ENCODE measurements at places on chromosomes 7 and 10.

DNA sequence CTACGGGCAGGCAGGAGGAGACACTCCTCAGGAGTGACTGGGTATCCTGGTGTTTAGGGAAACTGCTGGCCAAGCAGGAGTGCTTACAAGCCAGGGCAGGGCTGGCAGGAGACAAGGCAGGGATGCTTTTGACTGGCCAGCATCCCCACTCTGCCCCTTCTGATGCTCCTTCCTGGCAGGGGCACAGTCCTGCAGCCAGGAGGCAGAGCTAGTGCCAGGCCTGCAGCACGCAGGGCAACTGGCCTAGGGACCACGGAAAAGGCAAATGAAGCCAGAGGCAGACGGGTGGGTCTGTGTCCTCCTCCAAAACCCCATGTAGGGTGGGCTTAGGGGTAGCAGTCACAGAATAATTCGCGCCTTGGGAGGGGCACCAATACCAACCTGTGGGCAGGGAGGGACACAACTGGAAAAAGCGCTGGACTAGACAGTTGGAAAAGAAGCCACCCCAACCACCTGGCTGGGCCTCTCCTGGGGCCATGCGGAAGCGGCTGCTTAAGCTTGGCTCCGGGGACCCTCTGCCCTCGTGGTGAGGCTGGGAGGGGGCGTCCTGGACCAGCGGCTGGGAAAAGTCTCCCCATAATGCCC, 4.8 kb downstream of the IMPDH1 start:
- no peak for DNase-seq

DNA sequence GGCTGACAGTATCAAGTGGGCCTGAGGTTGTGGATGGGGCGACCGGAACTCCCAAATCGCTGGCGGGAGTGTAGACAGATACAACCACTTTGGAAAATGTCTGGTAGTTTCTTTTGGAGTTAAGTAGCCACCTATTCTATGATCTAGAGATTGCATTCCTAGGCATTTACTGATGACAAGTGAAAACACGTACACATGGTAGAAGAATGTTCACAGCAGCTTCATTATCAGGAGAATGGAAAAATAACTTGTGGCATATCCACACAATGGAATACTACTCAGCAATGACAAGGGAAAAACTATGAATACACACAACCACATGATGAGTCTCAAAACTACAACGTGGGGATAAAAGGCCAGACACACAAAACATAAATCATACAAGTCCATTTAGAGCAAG, 146.0 kb downstream of the MYOF start:
- no peak for DNase-seq

GRCh38 chr7:91156316-91157185, 107.7 kb upstream of the FZD1 start:
- DNase-seq: no peak

DNA sequence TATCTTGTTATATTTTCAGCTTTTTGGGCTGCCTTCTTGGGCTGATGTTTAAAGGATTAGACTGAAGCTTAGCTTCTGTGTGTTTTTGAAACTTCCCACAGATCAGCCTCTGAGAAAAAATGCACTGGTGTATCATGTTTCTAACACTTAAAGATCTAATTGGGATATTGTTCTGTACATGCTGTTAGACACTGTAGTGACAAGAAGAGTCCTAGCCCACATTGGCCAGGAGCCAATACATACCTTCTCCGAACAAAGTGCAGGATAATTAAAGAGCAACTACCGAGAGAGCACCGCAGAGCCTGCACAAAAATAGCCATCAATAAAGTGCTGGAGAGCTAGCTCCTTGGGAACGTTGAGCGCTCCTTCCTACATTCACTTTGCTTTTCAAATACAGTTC, 289.4 kb upstream of the SP8 start:
- no peak for DNase-seq

DNA sequence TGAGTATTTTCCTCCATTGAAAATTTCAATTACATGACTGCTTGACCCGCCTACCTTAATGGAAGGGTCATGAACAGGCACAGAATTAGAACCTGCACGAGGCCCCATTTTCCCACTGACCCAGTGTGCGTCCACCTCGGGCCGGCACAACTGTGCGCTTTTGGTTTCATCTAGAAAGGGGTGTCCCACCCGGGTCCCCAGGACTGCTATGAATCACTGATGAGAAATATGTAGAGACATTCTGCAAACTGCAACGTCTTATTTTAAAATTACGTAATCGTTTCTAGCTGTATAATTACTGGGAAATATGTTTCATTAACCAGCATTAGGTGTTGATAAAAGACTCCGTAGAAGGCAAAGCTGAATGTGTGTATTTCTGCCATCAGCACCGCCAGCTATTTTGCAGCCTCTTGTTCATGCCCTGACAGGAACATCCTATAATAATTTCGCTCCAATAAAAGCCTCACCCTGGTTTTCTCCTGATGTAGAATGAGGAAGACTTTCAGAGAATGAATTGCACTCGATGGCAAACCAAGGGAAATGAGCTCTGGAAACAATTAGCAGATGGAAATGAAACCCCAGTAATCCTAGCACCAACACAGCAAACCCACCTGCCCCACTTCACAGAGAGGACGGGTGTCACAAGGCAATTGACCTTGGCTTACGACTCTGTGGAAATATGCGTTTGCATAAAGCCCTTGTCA, 562.1 kb downstream of the DNAJB6 start:
- DNase-seq: peak; percentile 14

DNA sequence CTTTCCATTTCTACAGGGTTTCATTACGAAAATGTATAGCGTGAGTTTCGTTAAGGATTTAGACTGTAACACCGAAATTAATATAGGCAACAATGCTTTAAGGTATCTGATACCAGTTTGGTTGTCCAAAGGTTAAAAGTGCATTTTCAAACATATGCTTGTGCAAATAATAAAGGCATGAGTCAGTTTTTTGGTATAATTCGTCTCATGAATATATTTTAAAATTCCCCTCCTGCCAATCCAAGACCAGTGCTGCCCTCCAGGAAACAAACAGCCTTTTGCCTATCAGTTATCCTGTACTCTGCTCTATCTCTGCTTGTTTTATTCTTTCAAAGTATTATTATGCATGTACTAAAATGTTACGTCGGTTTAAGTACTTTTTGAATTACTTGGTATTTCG, 2.0 kb downstream of the LCOR start:
- DNase-seq: no peak

DNA sequence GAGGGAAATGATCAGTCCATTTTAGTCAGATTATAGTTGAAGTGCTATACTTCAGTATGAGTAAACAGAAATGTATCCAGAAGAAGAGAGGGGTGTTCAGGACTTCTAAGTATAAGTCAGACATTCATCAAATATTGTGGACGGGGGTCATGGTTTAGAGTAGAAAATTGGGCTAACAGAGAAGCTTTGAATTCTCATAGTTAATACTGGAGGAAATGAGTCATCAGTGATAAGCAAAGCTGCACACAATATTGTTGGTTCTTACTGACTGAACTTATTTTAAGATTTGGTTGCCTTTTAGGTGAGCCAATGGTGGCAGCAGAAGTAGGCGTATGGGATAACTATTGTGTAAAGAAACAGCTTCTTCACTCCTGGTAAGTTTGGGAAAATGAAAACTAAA, 1.7 kb upstream of the SUMF2 start:
- DNase-seq: peak; percentile 4

DNA sequence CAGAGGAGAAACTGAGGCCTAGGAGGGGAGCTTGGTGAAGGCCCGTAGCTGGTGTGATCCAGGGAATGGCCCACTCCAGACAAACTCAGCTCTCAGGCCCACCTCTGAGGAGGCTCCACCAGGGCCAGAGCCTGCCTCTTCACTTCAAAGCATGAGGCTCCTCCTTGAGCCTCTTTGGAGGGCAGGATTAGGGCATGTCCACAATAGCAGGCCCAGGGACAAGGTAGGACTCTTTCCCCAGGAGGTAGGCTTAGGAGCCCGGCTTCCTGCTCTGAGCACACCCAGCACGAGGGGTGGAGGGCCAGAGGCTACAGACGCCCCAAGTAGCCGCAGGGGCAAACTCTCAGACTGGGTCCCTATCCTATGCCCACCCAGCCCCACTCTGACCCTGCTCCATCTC, 164.6 kb upstream of the ZMIZ1 start:
- no peak for DNase-seq

GRCh38 chr10:124842721-124843120, 41.1 kb downstream of the ABRAXAS2 start:
- no peak for DNase-seq

- no peak for DNase-seq
Measured at GRCh38 chr7:36011588-36011965, 141.5 kb upstream of the EEPD1 start.

- no peak for DNase-seq
Measured at GRCh38 chr10:14481752-14482151, 151.0 kb upstream of the FRMD4A start.

GRCh38 chr10:51288511-51288910, 214.2 kb downstream of the PRKG1 start:
- no peak for DNase-seq

DNA sequence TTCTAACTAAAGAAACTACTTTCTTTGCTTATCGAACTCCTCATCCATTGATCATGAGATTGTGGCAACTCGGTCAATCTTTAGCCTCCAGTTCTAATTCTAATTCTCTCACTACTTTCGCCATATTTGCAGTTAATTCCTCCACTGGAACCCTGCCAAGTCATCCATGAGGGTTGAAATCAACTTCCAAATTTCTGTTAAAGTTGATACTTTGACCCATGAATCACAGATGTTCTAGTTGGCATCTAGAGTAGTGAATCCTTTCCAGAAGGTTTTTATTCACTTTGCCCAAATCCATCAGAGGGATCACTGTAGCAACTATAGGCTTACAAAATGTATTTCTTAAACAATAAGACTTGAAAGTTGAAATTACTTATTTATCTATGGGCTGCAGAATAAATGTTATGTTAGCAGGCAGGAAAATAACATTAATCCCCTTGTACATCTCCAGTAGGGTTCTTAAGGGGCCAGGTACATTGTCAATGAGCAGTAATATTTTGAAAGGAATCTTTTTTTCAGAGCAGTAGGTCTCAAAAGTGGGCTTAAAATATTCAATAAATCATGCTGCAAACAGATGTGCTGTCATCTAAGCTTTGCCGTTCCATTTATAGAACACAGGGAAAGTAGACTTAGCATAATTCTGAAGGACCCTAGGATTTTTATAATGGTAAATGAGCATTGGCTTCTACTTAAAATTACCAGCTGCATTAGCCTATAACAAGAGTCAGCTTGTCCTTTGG, 39.4 kb downstream of the CCDC71L start:
- DNase-seq: no peak

DNA sequence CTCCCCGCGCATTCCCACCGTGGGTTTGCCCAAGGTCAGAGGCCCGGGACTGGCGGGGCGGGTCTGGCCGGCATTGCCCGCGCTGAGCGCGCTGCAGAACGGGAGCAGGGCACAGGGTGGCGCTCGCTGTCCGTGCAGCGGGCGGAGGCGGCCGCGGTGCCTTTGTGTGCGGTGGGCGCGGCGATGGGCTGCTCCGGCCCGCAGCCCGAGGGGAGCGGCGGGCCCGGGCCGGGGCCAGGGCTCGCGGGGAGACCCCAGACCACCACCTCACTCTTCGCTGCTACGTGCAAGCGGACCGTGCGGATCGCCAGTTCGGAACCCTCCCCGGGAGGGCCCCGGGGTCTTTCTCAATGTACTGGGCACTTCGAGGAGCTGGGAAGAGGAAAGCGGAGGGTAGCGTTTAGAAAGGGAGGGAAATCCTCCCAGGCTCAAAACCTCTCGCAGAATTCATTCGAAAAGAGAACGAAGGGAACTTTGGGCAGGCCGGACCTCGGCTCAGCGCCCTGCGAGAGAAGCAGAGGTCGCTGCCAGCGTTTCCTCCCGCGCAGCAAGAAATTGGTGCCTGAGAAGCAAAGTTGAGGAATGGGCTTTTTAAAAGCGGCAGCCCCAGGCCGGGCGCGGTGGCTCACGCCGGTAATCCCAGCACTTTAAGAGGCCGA, 8.5 kb downstream of the SP8 start:
- DNase-seq: no peak

DNA sequence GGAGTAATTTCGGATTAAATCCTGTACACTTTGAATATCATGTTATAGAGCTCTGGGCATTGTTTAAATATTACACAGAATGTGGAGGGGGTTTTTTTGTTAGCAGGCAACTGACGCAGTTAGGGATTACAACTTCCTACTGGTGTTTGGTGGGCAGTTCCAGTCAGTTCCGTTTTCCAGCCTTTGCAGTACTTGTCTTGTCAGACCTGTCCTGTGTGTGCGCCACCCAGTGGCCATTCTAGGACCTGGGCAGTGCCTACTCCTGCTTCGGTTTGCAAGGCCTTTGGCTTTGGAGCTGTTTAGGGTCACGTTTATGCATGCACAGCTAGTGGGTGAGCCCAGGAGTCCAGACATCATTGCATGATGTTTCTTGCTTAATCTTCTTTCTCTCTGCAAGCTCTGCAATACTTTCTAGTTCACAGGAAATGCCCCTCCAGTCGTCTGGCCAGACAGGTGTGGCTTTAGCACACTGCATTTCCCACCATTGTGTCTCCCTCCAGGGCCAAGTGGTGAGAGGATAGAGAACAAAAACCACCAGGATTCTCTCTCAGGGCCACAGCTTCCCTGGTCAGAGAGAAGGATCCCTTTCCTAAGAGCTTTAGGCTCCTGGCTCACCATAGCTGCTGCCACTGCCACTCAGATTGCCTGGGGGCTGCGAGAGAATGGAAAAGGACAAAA, 96.5 kb upstream of the TARP start:
- DNase-seq: peak; percentile 93

DNA sequence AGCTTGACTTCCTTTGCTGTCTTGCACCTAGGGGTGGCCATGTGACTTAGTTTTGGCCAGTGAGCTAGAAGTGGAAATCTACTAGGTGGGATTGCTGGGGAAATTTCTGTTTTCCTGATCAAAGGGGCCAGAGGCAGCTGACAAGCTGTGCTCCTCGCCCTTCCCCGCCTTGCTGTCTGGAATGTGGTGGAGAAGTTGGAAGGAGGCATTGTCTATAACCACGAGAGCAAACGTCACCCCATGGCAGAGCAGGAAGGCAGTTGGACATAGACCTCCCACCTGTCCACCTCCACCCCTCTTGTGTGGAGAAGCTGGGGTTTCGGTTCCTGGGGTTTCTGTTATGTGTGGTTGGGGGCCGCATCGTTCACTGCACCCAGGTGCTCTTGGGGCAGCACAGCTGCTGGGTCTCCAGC, 7.3 kb downstream of the SFRP5 start:
- DNase-seq: no peak

GRCh38 chr10:5537684-5538083, 12.9 kb downstream of the CALML3 start:
- peak; percentile 25 for DNase-seq

All from activated effector memory CD4-positive, alpha-beta T cell treated with anti-CD3 and anti-CD28 coated beads, Interleukin-2, amount 50 U/mL, for 16 hours (primary cell).